ENCODE measurements at places on chromosomes 3 and 15.

GRCh38 chr3:179732661-179733348 lies 80.0 kb downstream of the USP13 start:
- DNase-seq: no peak

DNA sequence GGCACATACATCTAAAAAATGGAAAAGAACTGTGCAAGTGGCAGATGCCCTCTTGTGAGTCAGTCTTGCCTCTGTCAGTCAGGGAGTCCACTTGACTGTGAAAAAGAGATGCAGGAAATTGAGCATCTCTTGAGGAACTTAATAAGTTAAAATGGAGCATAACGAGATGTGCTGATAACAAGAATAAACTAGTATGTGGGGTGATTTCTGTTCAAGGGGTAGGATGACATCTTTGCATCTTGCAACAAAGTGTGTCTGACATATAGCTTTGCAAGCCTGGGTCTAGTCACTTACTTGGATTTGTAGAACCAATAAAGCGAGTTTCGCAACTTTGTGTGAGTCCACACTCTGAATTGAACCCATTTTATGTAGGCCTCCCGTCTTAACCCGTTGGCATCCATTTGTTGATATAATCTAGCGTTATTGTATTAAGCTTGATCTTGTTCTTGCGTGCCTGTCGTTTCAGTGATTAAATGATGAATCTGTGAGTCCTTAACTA lies 2.2 kb downstream of the USP3 start:
- peak; percentile 39 for DNase-seq

DNA sequence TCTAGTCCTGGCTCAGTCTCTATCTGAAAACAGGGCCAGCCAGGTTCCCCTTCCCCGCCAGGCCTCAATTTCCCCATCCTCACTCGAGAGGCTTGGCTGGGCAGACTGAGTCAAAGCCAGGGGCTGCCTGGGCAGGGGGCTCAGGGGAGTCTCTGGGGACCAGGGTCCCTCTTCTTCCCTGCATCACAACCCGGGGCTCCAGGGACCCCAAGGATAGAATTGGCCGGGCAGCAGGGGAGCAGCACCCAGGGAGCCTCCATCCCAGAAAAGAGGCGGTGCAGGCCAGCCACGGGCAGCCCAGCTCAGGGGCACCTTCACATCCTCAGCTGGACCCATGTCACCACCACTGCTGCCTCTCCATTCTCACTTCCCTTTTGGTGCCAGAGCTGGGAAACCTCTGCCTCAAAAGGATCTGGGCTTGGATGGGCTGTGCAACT lies 13.3 kb upstream of the PLXND1 start:
- peak; percentile 72 for DNase-seq

GRCh38 chr3:192855434-192855833 lies 62.2 kb downstream of the MB21D2 start:
- no peak for DNase-seq

DNA sequence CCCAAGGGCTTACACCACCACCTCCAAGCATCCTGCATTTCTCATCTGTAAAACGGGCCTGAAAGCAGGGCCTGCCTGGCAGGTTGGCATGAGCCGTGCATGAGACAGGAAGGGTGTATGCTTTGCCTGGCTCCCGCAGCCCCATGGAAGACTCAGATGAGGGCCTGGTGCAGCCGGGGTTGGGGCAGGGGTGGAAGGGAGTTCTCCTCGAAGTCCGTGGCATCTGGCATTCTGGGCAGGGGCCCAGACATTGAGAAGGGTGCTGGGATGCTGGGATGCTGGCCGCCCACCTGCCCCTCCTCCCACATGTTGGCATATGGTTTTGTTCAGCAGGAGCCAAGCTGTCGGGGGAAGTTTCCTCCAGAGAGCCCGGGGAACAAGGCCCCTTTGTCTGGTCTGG lies 13.0 kb upstream of the FBLN2 start:
- no peak for DNase-seq

GRCh38 chr3:85589145-85589544 lies 630.4 kb downstream of the CADM2 start:
- no peak for DNase-seq

- DNase-seq: no peak
These were observed 272.5 kb downstream of the XXYLT1 start for GRCh38 chr3:194998417-194998816.

DNA sequence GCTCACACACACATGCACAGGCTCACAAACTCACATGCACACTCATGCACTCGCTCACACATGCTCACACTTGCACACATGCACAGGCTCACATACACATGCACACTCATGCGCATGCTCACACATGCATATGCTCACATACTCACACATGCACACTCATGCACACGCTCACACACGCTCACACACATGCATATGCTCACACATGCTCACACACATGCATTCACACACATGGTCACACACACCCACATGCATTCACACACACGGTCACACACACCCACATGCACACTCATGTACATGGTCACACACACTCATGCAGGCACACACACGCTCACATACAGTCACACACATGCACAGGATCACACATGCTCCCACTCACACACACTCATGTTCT lies 132.8 kb upstream of the SMAD3 start:
- DNase-seq: no peak

Data from suppressor macrophage treated with lipopolysaccharide for 1 hour (primary cell).